ENCODE measurements at places on chromosomes 3 and 15. TPM values are rescaled to one million over a fixed set of nuclear protein-coding genes. Genes with fewer than 3 reads are reported as not detected.

GRCh38 chr3:62220616-62221015, 152.7 kb downstream of the FEZF2 start:
- DNase-seq: no peak

DNA sequence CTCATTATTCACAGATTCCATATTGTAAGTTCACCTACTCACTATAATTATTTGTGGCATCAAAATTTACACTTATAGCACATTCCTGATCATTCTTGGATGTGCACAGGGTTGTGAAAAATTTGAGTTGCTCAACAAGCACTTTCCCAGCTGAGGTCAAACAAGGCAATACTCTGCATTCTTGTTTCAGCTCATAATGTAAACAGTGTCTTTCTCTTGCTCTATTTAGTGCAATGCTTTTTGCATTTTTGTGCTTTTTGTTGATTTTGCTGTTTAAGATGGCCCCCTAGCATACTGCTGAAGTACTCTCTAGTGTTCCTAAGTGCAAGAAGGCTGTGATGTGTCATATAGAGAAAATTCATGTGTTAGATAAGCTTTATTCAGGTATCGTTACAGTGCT, 66.7 kb upstream of the TNIK start:
- DNase-seq: no peak

BDH1 gene
- polyA plus RNA-seq: 42.2 TPM

MUSTN1 gene
- polyA plus RNA-seq: 1.8 TPM

- DNase-seq: no peak
Observed at GRCh38 chr3:71563827-71564226, 19.7 kb downstream of the FOXP1 start.

GRCh38 chr15:56366211-56366610, 985 bp downstream of the TEX9 start:
- no peak for DNase-seq

DNA sequence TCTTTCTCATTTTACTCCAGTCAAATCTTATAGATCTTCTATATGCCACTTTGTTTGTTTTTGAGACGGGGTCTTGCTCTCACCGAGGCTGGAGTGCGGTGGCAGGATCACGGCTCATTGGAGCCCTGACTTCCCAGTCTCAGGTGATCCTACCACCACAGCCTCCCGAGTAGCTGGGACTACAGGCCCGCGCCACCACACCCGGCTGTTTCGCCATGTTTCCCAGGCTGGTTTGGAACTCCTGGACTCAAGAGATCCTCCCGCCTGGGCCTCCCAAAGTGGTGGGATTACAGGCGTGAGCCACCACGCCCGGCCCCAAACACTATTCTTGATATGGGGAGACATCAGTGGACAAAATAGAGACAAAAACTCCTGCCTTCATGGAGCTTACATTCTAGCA, 927 bp upstream of the TFDP2 start:
- no peak for DNase-seq

GOLGA6L1 gene
- polyA plus RNA-seq: not detected

- DNase-seq: no peak
Observed at GRCh38 chr3:113906568-113907140, 41.2 kb upstream of the ZDHHC23 start.

CADM2 gene
- 0.82 TPM for polyA plus RNA-seq

TCAIM gene
- polyA plus RNA-seq: 46.7 TPM
